ENCODE measurements at places on chromosomes 16 and 17.

GRCh38 chr16:12436201-12436657 lies 367.5 kb downstream of the CPPED1 start:
- DNase-seq, result peak; percentile 82

GRCh38 chr16:77711775-77712174 lies 10.5 kb upstream of the NUDT7 start:
- DNase-seq, result no peak

- DNase-seq, result peak; percentile 90
Observed at GRCh38 chr17:66304304-66305174, 2.1 kb downstream of the PRKCA start.

DNA sequence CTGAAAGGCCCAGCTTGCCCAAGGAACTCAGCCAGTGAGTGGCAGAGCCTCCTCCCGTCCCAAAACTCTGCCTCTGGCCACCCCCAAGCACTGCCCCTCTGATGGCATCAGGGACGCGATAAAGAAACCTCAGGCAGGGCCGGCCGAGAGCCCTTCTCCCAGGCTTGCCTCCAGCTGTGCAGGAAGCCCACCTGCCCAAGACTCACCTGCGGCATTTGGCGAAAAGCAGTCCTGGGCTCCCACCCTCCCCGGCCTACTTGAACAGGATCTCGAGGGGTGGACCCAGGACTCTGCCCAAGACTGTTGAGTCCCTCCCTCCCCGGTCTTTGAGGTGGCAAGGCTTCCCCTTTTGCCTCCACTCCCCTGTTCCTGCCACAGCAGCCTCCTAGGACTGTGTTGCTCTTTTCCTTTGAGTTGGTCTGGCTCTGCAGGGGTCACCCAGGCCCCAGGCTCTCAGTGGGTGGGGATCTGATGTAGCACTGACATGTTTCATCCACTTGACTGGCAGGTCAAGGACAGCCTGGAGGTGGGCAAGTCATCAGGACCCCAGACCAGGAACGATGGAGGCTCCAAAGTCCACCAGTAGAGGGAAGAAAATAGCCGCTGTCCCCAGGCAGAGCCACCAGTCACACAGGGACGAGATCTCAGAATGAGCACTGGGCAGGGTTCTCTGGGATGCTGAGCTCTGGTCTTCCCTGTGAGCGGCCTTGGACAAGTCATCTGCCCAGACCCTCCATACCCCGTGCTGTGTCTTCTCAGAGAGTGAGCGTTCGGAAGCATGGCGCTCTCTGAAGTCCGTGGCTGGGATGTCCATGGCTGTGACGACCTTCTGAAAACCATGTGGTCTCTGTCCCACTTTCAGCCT lies 111.0 kb upstream of the TNRC6C start:
- no peak for DNase-seq

- no peak for DNase-seq
Observed at GRCh38 chr17:68324114-68324513, 32.8 kb downstream of the ARSG start.

DNA sequence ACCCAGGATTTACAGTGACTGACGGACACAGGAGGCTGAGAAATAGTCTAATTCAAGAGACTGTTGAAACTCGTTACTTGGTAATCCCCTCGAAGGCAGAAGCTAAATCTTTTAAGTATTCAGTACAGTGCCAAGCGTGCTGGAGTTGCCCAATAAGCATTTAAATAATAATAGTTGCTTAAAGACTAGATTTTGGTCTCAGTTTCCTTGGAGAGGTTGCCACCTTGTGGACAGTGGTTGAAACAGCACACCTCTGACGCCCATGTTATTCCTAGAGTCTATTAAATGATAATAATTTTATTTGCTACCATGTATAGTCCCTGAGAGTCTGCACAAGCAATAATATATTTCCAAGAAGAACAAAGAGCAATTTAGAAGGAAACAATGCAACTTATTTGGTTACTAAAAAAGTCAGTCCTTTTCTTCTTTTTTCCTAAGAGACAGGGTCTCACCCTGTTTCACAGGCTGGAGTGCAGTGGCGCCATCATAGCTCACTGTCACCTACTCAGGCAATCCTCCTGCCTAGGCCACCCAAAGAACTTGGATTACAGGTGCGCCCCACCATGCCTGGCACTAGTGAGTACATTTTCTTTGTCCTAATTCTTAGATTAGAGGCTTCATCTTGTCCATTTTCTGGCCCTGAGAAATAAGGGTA lies 138.0 kb upstream of the NUDT7 start:
- DNase-seq, result peak; percentile 78

DNA sequence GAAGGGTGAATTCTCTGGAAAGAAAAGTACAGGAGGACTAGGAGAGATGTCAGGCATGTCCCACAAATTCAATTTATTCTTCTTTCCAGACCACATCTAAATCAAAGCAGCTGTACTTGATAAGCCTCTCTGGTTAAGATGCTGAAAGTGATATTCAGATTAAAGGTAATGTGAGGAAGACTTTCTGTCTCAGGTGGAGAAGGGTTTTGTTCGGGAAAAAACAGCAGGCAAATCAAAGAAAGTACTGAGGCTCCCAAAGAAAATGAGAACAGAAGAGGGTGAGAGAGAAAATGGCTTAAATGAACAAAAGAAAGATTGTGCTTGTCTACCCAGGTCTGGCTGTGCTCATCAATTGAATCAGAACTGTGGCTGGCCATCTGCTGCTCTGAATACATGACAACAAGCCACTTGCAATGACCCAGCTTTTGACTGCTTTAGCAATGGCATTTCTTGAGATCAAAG lies 55.6 kb downstream of the MMD start:
- DNase-seq, result no peak

- peak; percentile 93 for DNase-seq
Observed at GRCh38 chr17:77140878-77141767, at the start of gene SEC14L1. Gene SEC14L1 (plus strand): TSS chr17:77140969. CDS start chr17:77143597, 2,628 bp downstream.

- DNase-seq, result peak; percentile 28
Observed at GRCh38 chr17:73934696-73935095, 268.8 kb upstream of the RPL38 start.

GRCh38 chr17:75418531-75418930 lies 13.1 kb upstream of the GRB2 start:
- DNase-seq, result no peak

- peak; percentile 52 for DNase-seq
Observed at GRCh38 chr17:49580981-49581647, 5.4 kb downstream of the NXPH3 start.

DNA sequence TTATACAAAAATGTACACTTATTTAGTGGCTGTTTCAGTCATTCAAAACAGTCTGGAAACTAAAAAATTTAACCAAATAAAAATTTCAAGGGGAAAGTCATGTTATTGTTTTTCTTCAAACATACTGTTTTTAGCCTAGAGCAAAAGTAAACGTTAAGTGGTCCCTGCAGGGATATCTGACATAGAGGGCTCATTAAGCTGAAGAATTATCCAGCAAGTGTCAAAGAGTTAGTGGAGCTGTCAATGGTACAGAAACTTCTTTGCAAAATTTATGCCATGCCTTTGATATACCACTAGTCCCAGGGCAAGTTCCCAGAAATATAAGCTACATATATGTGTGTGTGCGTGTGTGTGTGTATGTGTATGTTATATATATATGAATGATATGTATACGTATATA lies 894.2 kb downstream of the KCNJ2 start:
- no peak for DNase-seq

- no peak for DNase-seq
Observed at GRCh38 chr16:73563709-73564108, 515.8 kb upstream of the ZFHX3 start.

- DNase-seq, result no peak
Observed at GRCh38 chr17:74760404-74761105, 12.1 kb downstream of the NHERF1 start.

DNA sequence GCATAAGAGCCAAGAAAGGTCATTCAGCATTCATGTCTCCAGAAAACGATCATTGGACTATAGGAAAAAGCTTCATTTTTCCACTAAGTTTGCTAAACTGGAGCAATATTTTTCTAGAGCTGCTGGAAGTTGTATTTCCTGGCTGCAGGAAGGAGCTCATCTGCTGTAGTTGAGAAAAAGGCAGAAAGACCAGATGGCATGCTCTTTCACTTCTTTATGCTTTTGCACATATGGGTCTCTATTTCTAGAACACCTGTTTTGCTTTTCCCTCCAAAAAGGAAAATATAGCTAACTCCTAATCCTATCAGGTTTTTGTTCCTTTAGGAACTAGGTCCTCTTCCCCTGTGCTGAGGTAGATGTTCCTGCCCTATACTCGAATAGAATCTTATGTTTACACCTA lies 61.9 kb upstream of the HLF start:
- no peak for DNase-seq

DNA sequence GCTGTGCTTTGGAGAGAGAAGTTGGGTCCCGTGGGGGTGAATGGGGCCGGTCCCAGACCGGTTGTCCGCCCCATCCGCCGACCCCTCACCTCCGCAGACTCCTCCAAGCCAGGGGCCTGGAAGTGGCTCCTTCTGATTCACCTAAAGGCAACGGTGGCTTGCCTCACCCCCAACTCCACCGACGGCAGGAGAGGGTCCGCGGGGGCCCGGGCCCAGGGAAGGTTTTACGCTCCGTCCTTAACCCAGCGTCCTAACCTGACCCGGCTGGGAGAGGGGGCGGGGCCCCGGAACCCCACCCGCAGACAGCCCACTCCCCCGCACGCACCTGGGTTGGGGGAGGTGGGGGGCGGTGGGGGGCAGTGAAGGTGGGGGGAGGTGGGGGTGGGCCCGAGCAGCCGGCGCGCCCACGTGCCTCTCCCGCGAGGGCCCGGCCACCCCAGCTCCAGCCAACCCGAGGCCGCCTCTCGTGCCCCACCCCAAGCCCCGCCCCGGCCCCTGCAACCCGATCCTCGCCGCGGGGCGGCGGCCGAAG lies 12.7 kb upstream of the CD300A start:
- DNase-seq, result peak; percentile 99

GRCh38 chr16:74563828-74564263 lies 43.1 kb downstream of the GLG1 start:
- DNase-seq, result no peak

DNA sequence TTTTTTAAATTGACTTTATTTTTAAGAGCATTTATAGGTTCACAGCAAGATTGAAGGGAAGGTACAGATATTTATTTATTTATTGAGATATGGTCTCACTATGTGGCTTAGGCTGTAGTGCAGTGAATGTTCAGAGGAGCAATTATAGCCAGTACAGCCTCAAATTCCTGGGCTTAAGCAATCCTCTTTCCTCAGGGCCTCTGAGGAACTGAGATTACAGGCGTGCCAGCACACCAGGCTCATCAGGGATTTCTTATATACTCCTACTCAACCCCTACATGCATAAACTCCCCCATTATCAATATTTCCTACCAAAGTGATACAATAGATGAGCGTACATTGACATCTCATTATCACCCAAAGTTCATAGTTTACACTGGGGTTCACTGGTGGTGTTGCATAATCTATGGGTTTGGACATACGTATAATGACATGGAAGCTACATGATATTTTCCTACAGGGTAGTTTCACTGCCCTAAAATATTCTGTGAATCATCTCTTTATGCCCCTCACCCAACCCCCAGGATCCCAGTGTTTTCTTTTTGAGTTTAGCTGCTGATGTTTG lies 33.5 kb downstream of the HS3ST3B1 start:
- DNase-seq, result no peak

- peak; percentile 98 for DNase-seq
Observed at GRCh38 chr16:85610446-85611193, 2.5 kb upstream of the GSE1 start.

DNA sequence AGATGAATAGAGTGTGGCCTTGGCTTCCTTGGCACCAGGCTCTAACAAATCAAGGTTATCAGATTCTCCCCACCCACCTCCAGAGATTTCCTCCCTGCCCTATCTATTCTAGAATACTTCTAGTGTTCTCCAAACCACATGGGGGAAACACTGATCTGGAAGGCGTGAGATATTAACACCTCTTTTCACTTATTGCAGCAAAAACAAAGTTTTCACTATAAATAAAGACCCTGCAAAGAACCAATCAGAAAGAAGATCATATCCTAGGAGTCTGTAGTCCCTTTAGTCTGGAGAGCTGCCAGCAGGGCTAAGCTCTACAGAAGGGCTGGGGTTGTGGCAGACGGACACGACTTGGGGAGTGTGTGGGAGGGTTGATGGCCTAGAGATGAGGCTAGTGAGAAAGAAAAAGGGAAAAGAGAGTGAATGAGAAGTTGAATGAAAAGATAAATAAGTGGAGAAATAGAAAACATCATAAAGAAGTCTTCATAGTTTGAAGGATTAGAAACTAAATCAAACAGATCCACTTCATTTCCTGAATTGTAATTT lies 8.6 kb upstream of the SKAP1 start:
- DNase-seq, result no peak

- no peak for DNase-seq
Observed at GRCh38 chr16:9351440-9351839, 260.0 kb downstream of the HAPSTR1 start.

DNA sequence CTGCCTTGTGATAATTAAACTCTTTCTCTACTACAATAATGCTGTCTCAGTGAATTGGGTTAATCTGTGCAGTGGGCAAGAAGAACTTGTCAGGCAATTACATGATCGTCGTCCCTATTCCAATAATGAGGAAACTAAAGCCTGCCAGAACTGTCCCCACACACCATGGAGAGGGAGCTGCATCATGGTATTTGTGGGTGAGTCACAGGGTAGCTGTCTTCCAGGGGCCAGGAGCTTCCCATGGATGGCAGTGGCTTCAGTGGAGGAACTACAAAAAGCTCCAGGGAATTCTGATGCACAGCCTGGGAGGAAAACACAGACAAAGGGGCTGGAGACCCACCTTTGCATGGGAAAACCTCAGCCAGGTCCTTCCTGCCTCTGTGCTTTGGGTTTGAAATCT lies 83.3 kb upstream of the C16orf82 start:
- no peak for DNase-seq

GRCh38 chr17:30251931-30252330 lies 16.4 kb upstream of the SLC6A4 start:
- no peak for DNase-seq

DNA sequence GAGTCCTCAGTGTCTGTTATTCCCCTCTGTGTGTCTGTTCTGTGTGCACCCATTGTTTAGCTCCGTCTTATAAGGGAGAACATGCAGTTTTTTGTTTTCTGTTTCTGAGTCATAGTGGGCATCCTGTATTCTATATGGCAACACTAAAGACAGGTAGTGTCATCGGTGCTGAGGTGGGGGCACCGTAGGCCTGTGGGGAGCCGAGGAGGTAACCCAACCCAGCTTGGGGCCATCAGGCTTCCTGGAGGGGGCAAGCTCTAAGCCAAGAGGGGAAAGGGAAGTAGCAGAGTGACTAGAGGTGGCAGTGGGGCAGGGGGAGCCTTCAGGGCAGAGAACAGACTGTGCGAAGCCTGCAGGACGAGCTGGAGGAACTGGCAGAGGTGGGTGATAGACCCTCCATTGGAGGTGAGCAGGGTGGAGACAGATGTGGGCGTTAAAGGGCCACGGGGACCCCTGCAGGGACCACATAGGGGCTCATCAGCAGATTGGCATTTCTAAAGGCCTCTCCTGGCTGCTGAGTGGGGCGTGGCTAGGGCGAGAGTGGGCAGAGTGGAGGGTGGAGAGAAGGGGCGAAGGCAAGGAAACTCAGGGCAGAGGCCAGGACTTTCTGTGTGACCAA lies 36.5 kb downstream of the CPNE2 start:
- DNase-seq, result no peak

- DNase-seq, result no peak
Observed at GRCh38 chr17:75839942-75840798, 4.0 kb downstream of the UNC13D start.

GRCh38 chr17:72452286-72453173 lies 331.7 kb downstream of the SOX9 start:
- DNase-seq, result no peak

Data from endodermal cell (in vitro differentiated cells).